BJ (cell line): ENCODE measurements at places on chromosomes 6 and 20.

DNA sequence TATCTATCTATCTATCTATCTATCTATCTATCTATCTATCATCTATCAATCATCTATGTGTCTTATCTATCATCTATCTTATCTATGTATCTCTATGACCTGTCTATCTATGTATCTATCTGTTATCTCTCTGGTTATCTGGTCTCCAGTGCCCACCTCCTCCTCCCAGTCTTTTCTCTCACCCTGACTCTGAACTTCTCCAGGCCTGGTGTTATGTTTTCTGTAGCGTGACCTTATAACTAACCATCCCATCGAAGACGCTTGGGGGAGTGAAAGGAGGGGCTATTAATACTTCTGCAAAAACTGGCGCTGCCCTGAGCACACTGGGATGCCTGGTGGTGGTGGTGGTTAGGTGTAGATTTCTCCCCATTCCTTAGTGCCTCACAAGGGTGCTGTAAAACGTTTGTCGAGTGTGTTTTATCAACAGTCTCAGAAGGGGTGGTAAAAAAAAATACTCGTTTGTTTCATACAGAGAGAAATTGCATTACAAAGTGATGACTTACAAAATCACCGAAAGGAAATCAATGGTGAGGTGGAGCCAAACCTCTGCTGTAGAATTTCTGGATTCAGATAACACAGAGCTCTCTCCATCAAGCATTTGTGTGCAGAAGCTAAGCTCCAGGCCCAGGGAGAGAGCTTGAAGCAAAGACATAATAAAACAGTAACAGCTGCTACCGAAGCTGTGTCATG is 156.2 kb downstream of the BCAS1 start:
- DNase-seq, result no peak

DNA sequence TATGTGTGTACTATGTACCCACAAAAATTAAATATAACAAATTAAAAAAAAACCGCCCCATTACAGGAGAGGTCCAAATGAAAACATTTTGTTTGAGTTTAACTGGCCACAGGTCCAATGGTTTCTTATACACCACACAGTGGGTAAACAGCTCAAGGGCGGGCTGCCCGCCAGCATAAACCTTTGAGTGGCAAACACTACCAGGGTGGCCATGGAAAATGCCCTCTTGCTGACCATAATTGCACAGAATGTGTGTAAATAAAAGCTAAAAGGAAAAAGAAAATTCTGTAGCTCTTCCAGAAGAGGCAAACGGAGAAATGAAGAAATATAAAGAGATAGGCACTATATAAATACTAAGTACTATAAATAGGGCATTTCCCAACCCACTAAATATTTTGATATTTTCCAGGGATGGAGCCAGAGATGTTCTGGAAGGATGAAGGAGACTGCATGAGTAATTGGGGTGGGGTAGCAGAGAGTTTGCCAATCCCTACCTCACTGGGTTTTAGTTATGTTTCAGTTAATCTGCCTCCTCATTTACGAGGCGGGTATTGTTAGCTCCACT is 1.1 kb upstream of the CDC5L start:
- DNase-seq, result peak; percentile 10

DNA sequence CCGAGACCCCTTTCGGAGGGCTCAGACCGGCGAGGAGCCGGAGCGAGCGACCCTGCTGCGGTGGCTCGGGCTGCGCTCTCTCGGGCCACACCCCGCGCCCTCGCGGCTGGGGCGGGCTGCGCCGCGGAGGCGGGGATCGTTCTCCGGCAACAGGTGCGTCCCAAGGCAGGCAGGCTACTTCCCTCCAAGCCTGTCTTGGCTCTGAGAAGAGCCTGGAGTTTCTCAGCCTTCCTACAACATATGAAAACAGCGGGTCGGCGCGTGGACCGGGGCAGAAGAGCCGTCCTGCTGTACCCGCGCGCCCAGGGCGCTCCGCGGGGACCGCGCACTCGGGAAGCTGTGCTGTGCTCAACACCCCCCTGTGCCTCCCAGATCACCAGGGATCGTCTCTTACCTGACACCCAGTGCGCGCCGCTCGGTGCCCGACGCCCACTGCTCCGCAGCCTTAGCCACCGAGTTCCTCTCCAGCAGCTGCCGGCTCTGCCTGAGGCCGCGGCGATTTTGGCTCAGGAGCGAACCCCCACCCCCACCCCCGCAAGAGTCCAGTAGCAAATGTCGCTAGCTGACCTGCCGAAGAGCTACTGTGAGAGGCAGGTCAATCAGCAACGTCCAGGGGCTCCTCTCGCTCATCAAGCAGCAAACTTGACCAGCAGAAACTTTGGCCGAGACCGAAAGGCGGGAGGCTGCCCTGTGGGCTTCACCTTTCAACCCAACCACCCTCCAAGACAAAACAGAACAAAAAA is 3.7 kb upstream of the OLIG3 start:
- DNase-seq, result no peak

GRCh38 chr20:13700761-13701160 is 62.0 kb upstream of the TASP1 start:
- DNase-seq, result no peak

GRCh38 chr20:17560344-17561074 is 9.4 kb upstream of the DSTN start:
- DNase-seq, result no peak

GRCh38 chr6:156595476-156595875 is 181.7 kb upstream of the ARID1B start:
- no peak for DNase-seq
